ENCODE measurements at places on chromosomes 3 and 15.
A peak's percentile ranks its signal among the peaks of the same experiment; 100 is the strongest.

- DNase-seq = no peak
Observed at GRCh38 chr15:100879464-100880138, at the start of gene ALDH1A3. Gene ALDH1A3 (plus strand): TSS chr15:100879831. CDS start chr15:100879908, 77 bp downstream.

DNA sequence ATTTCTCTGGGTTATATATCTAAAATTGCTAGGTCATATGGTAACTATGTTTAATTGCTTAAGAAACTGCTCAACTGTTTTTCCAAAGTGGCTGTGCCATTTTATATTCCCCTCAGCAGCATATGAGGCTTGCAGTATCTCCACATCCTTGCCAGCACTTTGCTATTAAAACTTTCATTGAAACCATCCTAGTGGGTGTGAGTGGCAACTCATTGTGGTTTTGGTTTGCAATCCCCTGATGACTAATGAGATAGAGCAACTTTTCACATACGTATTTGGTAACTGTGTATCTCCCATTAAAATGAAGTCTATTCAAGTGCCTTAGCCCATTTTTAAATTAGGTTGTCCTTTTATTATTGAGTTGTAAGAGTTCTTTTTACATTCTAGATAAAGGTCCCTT, 17.3 kb downstream of the KPNA1 start:
- peak; percentile 63 for DNase-seq

GRCh38 chr3:59256230-59256629, 206.4 kb upstream of the CFAP20DC start:
- DNase-seq = no peak

DNA sequence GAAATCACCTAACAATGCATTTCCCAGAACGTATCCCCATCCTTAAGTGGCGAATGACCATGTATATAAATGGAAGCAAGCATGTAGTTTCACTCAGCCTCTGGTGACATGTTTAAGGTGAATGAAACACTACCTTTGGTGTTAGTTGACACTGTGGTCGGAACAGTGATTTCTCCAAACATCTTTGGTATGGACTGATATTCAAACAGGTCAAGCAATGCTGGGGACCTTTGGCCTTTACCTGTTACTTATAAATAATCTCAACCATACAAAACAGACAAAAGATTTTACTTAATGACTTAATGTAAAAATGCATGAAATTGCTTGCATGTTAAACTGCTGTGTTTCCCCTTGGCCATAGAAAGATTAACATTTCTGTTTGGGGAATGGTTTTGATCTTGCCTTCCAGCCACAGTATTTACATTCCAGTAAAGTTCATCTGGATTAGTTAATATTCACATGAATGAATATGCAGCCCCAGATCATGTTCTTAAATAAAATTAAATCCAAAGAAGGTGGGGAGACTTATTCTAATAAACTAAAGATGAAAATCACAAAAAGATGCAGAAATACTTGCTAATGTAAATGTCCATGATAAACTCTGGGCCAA, 74.4 kb upstream of the HES1 start:
- no peak for DNase-seq

- DNase-seq = no peak
Observed at GRCh38 chr3:139564294-139564861, 24.8 kb upstream of the RBP1 start.

Data from fibroblast of skin of left biceps (primary cell).